Activated naive CD4-positive, alpha-beta T cell treated with anti-CD3 and anti-CD28 coated beads, Interleukin-2, amount 50 U/mL, for 16 hours (primary cell): ENCODE measurements at places on chromosomes 2 and 18.

DNA sequence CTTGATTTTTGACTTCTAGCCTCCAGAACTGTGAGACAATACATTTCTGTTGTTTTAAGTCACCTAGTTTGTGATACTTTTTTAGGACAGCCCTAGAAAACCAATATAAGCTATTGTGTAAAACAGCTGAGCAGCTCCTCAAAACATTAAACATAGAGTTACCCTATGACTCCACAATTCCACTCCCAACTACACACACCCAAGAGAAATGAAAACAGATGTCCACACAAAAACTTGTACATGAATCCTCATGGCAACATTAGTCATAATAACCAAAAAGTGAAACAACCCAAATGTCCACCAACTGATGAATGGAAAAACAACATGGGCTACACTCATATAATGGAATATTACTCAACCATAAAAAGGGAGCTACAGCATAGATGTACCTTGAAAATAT lies 32.6 kb downstream of the TNS1 start:
- no peak for DNase-seq

DNA sequence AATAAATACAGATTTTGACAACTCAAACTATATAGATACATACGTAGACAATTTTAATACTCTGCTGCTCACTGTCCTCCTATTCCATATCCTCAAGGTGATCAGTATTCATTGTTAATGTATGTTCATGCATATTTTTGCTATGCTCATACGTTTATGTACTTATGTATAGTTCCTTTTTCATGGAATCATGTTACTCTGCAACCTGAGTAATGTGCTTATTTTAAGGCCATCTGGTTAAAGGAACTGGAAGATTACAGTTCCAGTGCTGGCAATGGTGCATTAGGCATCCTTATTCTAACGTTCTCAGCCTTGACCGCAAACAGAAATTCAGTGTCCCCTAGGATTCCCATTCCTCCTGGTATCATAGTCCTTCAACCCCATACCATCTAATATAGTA lies 385.0 kb upstream of the TNP1 start:
- DNase-seq: no peak

DNA sequence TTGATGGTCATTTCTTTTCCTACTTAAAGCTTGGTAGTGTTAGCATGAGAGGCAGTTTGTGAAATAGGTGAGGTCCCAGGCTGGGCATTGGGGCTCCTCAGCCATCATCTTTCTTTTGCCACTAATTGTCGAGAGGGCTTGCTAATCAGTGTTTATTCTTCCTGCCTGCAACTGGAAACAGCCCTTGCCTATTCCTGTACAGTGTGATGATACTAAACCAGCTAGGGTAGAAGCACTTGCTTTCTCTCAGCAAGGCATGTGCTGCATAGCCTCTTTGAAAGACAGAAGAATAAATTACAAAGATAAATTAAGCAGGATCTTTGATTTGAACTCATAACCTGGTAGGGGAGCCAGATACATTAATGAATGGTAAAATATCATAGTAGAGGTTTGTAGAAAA lies 16.6 kb upstream of the GPBAR1 start:
- no peak for DNase-seq

GRCh38 chr18:38933910-38934510 lies 1368.4 kb upstream of the CELF4 start:
- DNase-seq: no peak

- no peak for DNase-seq
Observed at GRCh38 chr2:43707255-43708015, 31.2 kb upstream of the C1GALT1C1L start.

DNA sequence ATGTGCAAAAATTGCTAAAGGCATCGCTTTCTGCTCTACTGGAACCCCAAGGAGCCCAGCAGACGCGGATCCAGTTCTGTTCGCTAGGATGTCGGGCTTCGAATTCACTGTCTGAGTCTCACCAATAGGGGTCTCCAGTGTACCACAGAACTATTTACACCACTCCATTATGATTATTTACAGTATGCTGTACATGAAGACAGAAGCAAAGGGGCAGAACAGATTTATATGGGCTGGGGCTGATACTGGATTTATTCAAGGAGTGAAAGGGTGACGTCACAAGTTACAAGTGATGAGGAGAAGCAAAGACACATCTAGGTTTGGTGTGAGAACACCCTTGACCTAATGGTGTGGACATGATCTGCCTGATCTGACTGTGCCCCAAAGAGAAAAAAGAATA lies 185.3 kb upstream of the ATP5MC3 start:
- DNase-seq: no peak

GRCh38 chr2:174697255-174697654 lies 67.0 kb downstream of the CHRNA1 start:
- peak; percentile 58 for DNase-seq

GRCh38 chr18:59725142-59725541 lies 27.9 kb upstream of the CCBE1 start:
- DNase-seq: no peak

GRCh38 chr2:188979187-188980114 lies 5.3 kb downstream of the COL3A1 start:
- no peak for DNase-seq

GRCh38 chr2:165825041-165825440 lies 31.0 kb upstream of the GALNT3 start:
- no peak for DNase-seq

GRCh38 chr18:28575123-28575522 lies 398.2 kb upstream of the CDH2 start:
- no peak for DNase-seq

DNA sequence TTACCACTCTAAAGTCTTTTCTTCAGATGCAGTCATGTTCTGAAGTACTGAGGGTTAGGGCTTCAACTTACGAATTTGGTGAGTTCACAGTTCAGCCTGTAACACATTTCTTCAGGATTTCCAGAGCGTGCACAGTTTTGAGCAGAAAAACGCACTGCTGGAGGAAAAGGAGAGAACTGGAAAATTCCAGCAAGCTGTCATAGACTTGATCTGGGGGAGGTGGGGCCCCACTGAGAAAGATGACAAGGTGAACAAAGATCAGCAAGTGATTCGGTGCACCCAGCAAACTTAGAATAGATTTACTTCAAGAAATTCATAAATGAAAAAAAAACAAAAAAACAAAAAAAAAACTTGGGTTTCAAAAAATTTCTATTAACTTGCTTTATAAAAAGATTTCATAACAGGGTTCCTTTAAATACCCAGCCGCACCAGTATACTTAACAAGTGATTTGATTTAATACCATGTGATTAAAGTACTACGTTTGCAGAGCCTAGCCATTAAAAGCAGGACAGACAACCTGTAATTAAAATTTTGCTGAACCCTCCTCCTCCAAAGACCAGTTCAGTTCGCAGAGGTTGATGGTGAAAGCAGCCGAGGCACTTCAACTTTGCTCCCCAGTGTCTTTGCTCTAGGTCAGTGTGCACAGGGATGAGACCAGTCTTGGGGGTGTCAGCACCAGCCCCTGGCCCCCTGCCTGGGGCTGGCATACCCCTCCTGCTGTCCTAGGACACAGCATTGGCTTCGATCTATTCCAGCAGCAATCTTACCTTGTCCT lies 30.5 kb downstream of the CTIF start:
- no peak for DNase-seq

DNA sequence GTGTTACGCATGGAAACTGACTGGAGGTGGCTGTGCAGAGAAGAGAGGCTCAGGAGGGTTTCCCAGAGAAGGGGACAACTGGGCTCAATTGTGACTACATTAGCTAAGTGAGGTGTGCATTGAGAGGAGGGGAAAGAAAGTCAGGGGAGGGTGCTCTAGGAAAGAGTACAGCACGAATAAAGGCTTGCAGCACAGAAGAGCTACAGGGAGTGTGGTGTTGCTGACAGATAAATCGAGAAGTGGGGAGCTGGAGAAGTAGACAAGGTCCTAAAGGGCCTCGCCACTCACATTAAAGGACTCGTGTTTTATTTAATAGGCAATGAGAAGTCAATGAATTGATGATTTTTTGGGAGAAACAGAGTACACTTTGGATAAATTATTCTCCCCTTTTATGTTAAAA lies 65.7 kb upstream of the CTAGE1 start:
- no peak for DNase-seq

- no peak for DNase-seq
Observed at GRCh38 chr2:126733795-126734194, 77.8 kb downstream of the GYPC start.

DNA sequence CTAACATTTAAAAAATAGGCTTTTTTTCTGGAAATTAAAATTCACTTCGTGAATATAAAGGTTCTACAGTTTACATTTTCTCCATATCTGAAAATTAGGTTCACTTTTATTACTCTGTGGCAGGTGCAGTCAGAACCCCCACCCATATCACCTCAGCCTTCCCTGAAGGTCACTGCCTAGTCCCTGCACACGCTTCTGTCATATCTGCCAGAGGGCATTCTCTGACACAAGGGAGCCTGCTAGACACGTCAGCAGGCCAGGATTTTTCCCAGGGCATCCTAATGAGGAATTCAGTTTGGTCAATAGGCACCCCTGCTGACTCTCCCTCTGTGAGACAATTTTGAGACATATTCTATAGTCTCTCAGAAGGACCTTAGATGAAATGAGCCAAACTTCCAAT lies 475.7 kb upstream of the PKDCC start:
- no peak for DNase-seq

- DNase-seq: no peak
Observed at GRCh38 chr2:84126530-84126929, 332.6 kb downstream of the SUCLG1 start.

GRCh38 chr2:136932700-136933099 lies 167.4 kb downstream of the THSD7B start:
- no peak for DNase-seq

- DNase-seq: no peak
Observed at GRCh38 chr2:230668939-230669303, 43.7 kb upstream of the CAB39 start.

DNA sequence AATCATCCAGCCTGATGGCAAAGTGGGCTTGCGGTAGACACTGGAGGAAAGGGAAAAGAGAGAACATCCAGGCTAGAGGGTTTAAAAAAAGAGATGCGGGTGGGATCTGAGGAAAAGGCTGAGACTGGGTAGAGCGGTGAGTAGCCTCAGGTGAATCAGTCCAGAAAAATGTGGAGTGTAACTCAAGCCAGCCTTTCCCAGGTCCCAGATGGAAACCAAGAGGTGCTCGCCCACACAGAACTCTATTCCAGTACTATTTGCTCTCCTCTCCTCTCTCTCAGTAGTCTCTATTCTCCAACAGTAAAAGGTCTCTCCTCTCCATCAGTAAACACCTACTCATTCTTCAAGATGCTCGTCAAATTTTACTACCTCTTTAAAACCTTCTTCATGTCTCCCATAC lies 38.3 kb upstream of the NRP2 start:
- no peak for DNase-seq

GRCh38 chr2:23698721-23699579 lies 228.0 kb downstream of the ATAD2B start:
- DNase-seq: no peak

DNA sequence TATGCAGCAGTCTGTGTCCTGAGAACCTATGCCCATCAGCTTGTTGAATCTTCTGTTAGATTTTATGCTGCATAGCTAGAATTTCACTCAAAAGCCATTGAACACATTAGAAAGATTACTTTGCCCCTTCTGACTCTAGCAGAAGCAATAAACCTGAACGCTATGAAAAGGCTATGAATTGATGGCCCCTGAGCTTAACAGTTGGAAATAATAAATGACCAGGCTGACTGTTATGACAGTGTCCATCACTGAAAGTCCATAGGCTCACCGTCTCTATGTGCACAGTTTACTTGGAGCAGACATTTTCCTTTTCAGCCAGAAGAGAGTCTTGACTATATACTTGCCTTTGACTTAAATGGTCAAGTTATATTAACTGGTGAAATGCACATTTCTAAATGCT lies 1618.8 kb upstream of the ACVR2A start:
- DNase-seq: no peak

DNA sequence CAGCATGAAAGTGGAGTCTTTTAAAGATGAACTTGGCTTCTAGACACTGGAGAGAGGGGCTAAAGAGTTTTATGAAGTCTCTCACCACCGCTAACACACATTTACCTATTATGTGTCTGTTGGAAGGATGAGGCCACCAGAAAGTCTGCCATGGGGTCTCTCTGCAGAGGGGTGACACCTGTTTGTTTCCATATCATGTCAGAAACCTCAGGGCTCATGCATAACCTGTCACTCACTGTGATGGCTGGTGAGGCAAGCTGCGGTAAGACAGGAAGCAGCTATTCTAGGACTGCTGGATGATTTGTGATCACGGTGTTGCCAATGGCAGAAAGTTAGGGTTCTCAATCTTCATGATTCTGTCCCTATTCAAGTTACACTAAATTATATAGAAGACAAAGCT lies 60.8 kb upstream of the DNMT3A start:
- DNase-seq: no peak

- no peak for DNase-seq
Observed at GRCh38 chr2:10504370-10504993, 56.4 kb upstream of the ODC1 start.

DNA sequence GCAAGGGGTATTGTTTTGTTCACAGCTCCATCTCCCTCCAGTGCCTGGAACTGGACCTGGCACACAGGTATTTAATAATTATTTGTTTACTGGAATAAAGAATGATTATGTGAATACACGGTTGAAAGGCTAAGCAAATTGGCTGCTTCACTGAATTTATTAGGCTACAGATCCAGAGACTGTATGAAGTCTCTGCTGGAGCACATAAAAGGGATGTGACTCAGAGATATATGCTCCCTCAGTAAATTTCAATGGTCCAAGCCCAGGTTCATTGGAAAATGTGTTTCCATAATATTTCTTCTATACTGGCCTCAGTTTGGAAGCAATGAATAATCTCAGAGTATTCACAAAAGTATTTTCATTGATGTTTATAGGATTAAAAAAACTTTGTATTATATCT lies 121.5 kb upstream of the SCN1A start:
- DNase-seq: no peak

- DNase-seq: no peak
Observed at GRCh38 chr2:238942726-238943300, 94.9 kb downstream of the TWIST2 start.

GRCh38 chr2:238424313-238424700 lies 2.4 kb upstream of the ASB1 start:
- DNase-seq: no peak

DNA sequence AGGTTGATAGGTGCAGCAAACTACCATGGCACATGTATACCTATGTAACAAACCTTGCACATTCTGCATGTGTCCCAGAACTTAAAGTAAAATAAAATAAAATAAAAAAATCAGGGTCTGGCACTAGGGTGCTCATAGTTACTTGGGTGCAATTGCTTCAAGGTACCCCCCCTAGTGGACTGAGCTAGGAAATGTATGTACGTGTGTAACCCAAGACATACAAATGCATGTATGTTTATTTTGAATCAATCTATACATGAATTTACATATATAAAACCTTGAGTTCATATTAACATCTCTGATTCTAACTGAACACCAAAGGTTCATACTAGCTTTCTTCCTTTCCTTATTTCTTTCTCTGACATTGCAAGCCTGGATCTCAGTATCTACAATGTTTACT lies 51.5 kb downstream of the USP37 start:
- DNase-seq: no peak

DNA sequence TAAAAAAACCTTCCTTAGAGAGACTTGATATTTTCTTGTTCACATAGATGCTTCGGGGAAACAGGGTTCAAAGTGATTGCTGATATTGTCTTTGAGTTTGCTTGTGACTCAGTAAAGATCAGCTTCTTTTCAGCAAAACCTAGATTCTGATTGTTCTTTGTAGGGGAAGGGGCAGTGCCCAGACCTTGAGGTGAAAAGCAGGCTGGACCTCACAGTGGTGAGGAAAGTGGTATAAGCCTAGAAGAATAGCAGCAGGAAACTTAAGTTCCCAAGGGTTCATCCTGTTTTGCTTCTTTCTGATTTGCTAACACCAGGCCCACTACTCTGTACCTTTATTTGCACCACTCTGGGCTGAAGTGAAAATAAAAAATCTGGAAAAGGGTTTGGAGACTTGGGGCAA lies 20.9 kb downstream of the UBXN4 start:
- DNase-seq: no peak
